Natural killer cell treated with Interleukin-12 subunit alpha and Interleukin-12 subunit beta and Interleukin-15 and Interleukin-18, amount 100 ng/mL, for 72 hours (primary cell): ENCODE measurements at places on chromosomes 1 and 21. TPM values are rescaled to one million over a fixed set of nuclear protein-coding genes. Genes with fewer than 3 reads are reported as not detected.

Gene CRYBG2
- total RNA-seq: not detected

DNA sequence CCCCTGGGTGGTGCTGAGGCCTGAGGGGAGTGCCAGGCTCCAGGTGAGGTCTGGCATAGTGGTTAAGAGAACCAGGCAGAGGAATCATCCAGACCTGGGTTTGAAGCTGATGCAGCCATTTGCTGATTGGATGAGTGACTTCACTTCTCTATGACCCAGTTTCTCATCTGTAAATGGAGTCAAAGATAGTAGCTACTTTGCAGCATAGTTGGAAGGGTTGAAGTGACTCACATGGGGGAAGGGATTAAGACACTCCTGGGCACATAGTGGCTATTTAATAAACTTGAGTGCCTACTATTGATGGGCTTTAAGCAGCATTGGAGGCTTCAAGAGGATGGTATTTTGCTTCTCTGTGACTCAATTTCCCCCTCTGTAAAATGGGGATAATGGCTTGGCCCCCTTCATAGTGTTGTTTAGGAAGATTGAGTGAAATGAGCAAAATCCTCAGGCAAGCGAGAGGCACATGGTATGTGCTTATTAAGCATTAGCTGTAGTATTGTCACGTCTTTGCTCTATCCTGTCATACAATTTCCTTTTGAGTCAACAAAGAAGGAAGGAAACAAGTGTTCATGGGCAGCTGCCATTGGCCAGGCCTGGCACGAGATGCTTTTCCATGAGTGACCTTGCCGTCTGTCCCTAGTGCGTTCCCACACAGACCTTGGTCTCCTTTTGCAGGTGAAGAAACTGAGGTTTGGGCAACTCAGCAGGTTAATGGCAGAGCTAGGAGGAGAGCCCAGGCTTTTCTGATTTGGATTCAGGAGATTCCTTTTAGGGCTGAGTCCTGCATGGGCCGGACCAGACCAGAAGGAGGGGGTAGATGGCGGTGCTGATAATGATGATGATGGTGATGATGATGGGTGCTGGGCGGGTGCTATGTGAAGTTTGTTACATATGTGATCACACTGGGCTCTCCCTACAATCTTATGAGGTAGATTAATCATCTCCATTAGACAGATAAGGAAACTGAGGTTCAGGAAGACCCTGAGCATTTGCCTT, 131.1 kb upstream of the WNT4 start:
- peaks cover 18% of the 10 kb centered on the region for H3K27me3 ChIP-seq
- H3K4me3 ChIP-seq: no peak overlapping the region
- H3K4me1 ChIP-seq: no peaks in the 10 kb centered on the region
- no peak for DNase-seq
- no peaks in the 10 kb centered on the region for H3K36me3 ChIP-seq

GRCh38 chr1:211627259-211627658, 48.2 kb downstream of the NEK2 start:
- H3K4me3 ChIP-seq: no peak overlapping the region
- no peaks in the 10 kb centered on the region for H3K36me3 ChIP-seq
- DNase-seq: no peak

GRCh38 chr1:174874331-174875053, 125.3 kb upstream of the CACYBP start:
- no peak overlapping the region for H3K27ac ChIP-seq
- no peaks in the 10 kb centered on the region for H3K27me3 ChIP-seq
- H3K4me3 ChIP-seq: peak overlapping the region; percentile 67
- peaks cover 1% of the 10 kb centered on the region for H3K36me3 ChIP-seq
- DNase-seq: no peak

- H3K4me3 ChIP-seq: no peak overlapping the region
- H3K36me3 ChIP-seq: no peaks in the 10 kb centered on the region
- H3K27me3 ChIP-seq: peaks cover 10% of the 10 kb centered on the region
- no peaks in the 10 kb centered on the region for H3K4me1 ChIP-seq
- H3K27ac ChIP-seq: no peak overlapping the region
These were observed 113.7 kb downstream of the ZNF281 start for GRCh38 chr1:200296091-200296661.
